Fibroblast of lung (primary cell): ENCODE measurements at places on chromosomes 3 and 15. TPM values are rescaled to one million over a fixed set of nuclear protein-coding genes. Genes with fewer than 3 reads are reported as not detected.

Gene OXSM
- 9.5 and 9.9 TPM in 2 replicates for total RNA-seq

Gene ALDH1A3
- 32.5 and 73.7 TPM in 2 replicates for total RNA-seq

Gene MITF
- total RNA-seq: 22.3 and 34.3 TPM in 2 replicates

Gene IQCH
- total RNA-seq: 2.6 and 5.0 TPM in 2 replicates

Gene ADAMTS7
- 5.1 and 7.9 TPM in 2 replicates for total RNA-seq

Gene TRIM59
- total RNA-seq: 15.2 and 31.2 TPM in 2 replicates

Gene FETUB
- not detected in 2 replicates for total RNA-seq

Gene NTRK3
- total RNA-seq: 0.77 TPM in 1 of 2 replicates, not detected in the other

Gene PATL2
- 0.77 and 1.3 TPM in 2 replicates for total RNA-seq

Gene TMEM108
- total RNA-seq: under 0.01 and 0.17 TPM in 2 replicates

Gene EEFSEC
- 2.3 and 2.6 TPM in 2 replicates for total RNA-seq

Gene LRRC3B
- not detected in 2 replicates for total RNA-seq

Gene VEPH1
- total RNA-seq: 21.1 and 34.7 TPM in 2 replicates

Gene PARP15
- total RNA-seq: 0.26 and 1.2 TPM in 2 replicates

Gene IGSF11
- total RNA-seq: under 0.01 and 0.26 TPM in 2 replicates

Gene CLDN11
- 107 and 131 TPM in 2 replicates for total RNA-seq

Gene LRRIQ4
- total RNA-seq: under 0.01 TPM in 1 of 2 replicates, not detected in the other

Gene ZNF717
- total RNA-seq: 18.2 and 23.8 TPM in 2 replicates

Gene SPINK8
- not detected in 2 replicates for total RNA-seq

Gene THRB
- total RNA-seq: 3.9 and 7.4 TPM in 2 replicates

Gene CFAP44
- total RNA-seq: 1.3 and 1.5 TPM in 2 replicates

Gene CELSR3
- total RNA-seq: 0.77 and 2.1 TPM in 2 replicates

Gene OR5K2
- total RNA-seq: not detected in 2 replicates

Gene RTP1
- total RNA-seq: under 0.01 TPM in 1 of 2 replicates, not detected in the other

Gene ZFYVE19
- total RNA-seq: 21.3 and 23.6 TPM in 2 replicates

Gene EPHB1
- total RNA-seq: 0.50 TPM in 1 of 2 replicates, not detected in the other
